Brain pericyte (primary cell): ENCODE measurements at places on chromosomes 13 and 19.

DNA sequence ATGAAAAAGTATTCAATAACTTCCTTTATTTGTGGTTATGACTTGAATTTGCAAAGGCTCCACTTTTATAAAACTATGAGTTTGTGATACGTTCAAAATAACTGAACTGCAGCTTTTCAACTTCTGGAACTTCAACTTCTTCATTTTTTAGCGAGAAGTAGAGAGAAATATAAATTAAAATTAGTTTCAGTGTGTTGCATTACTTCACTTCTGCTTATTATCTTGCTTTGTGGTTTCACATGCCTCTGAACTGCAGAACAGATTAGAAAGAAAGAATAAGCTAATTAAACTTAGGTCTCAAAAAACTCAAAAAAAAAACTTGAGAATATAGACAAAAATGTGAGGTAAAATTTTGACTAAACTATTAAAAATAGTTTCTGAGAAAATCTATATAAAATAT lies 1073.4 kb downstream of the PCDH17 start:
- no peak for DNase-seq

GRCh38 chr13:60242043-60242595 lies 78.4 kb upstream of the DIAPH3 start:
- DNase-seq: no peak

- DNase-seq: no peak
Observed at GRCh38 chr19:309206-309565, 18.0 kb upstream of the PLPP2 start.

GRCh38 chr19:13034636-13035035 lies 39.4 kb downstream of the NFIX start:
- no peak for DNase-seq

- DNase-seq: no peak
Observed at GRCh38 chr19:39407410-39407659, 688 bp downstream of the ZFP36 start.

GRCh38 chr13:76808927-76809326 lies 77.3 kb downstream of the KCTD12 start:
- no peak for DNase-seq
